ENCODE measurements at places on chromosomes 4 and X.

- DNase-seq, result peak; percentile 78
These were observed 126.7 kb upstream of the MBNL3 start for GRCh38 chrX:132615391-132616131.

- DNase-seq, result no peak
These were observed 58.1 kb downstream of the ADGRG2 start for GRCh38 chrX:19064175-19064574.

DNA sequence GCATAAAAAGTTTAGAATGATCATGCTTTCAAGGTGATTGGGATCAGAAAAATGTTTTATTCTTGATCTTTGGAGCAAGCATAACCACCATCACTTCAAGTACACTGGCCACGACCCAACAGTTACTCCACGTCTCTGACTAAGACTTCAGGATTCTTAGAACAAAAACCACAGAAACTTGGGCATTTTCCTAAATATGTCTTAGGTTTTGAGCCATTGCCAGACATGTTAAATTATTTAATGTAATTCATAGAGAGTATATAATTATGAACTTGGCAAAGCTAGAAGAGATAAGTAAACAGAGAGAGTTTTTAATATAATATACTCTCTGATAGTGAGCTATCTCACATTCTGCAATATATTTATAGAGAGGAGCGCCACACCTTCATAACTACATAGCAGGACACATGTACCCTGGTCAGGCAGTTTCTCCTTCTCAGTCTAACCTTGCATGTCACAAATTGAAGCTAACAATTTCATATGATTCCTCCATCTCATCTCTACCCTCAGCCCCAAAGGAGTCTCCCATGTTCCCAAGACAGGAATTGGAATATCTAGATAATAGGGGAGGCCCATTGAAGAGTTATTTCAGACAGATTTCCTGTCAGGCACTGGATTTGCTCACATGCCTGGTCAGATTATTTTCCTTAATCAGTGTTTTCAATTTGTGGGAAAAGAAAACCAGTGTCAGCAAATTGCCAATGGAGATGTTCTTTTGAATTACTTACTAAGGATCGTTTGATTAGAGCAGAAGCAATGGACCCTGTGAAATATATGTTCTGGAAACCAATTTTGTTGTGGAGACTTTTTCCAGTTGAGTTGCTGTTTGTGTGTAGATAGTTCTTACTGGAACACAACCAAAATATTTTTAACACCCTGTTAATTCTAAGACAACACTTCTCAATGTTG, 61.7 kb upstream of the GUCY1A1 start:
- no peak for DNase-seq

DNA sequence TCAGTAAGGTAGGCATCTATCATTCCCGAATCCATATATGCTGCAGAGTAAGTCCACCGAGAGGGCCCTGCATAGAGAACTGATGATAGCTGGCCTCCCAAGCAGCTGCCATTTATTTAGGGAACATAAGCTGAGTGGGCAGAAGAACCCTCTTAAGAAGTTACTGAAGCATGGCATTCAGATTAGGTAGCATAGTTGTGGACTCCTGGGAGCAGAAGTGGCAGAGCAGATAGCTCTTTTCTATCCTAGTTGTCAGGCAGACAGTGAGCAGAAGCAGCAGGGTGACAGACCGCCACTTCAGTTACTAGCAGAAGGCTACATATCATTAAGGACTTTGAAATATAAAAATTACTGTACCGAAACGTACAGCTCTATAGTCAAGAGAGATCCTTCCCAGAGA, 454.7 kb downstream of the PPP4R3C start:
- DNase-seq, result no peak

Data from hematopoietic multipotent progenitor cell treated with erythropoietin and hydrocortisone succinate and interleukin-3 and kit ligand, for 6 days (in vitro differentiated cells).